ENCODE measurements at places on chromosomes 16 and 17.
A peak's percentile ranks its signal among the peaks of the same experiment; 100 is the strongest.

DNA sequence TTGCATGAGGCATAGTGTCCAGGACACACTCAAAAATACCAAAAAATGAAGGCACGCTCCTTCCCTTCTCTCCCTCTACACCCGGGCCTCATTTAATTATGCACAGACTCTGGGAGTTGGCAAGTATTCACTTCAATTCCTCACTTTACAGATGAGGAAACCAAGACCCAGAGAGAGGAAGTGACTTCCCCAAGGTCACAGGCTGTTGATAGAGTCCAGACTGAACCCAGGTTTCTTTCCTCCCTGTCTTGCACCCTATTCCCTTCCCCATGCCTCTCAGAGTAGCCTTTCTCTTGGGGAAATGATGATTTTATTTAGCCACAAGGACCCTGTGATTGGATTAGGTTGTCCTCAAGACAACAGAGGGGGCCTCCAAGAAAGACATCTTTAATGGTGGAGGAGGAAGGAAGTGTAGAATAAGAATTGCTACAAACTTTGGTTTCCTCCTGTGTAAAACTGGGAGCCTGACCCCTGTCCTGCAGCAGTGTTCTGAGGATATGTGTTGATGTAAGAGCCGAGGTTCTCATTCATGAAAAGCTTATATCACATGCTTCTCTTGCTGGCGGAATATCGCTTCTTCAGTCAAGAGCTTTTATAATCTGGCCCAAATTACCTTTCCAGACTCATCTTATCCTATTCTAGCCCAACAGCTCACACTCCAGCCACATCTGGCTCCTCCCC is 48.8 kb upstream of the SIAH1 start:
- DNase-seq = no peak

GRCh38 chr17:48038687-48039086 is 1.1 kb upstream of the COPZ2 start:
- DNase-seq = no peak

DNA sequence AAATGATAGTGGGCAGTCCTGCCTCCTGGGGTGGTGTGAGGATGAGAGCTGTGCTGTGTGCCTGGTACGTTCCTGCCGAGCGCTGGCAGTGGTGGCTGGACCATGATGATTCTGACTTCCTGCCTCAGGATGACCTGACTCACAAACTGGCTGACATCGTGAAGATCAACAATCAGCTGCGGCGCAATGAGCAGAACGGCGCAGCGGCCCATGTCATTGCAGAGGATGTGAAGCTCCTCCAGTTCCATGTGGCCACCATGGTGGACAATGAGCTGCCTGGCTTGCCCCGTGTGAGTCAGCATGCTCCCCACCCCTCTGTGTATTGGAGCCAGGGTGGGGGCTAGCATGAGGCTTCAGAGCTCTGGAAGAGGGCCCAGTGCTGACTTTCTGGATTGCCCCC is 13.1 kb downstream of the POLR2A start:
- DNase-seq = no peak

DNA sequence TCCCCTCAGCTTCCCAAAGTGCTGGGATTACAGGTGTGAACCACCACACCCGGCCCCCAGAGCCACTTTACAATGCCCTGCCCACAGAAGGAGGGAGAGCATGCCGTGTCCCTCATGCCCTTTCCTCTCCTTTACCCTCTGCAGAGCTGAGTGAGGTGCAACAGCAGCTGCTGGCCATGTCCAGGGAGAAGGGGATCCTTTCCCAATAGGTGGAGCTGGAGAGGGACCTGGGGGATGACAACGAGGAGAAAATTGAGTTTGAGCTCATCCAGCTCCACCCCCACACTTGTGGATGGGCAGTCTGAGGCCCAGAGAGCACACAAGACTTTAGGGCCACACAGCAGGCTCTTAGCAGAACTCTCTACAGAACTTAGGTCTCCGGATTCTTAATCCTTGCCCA is 7.9 kb upstream of the GSDMA start:
- no peak for DNase-seq

DNA sequence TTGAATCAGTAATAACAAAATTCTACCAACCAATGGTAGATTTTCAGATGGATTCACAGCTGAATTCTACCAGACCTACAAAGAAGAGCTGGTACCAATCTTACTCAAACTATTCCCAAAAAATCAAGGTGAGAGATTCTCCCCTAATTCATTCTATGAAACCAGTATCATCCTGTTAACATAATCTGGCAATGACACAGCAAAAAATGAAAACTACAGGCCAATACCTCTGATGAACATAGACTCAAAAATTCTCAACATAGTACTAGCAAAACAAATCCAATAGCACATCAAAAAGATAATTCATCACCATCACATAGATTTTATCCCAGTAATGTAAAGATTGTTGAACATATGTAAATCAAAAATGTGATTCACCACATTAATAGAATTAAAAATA is 234.4 kb upstream of the KIF2B start:
- DNase-seq = no peak

DNA sequence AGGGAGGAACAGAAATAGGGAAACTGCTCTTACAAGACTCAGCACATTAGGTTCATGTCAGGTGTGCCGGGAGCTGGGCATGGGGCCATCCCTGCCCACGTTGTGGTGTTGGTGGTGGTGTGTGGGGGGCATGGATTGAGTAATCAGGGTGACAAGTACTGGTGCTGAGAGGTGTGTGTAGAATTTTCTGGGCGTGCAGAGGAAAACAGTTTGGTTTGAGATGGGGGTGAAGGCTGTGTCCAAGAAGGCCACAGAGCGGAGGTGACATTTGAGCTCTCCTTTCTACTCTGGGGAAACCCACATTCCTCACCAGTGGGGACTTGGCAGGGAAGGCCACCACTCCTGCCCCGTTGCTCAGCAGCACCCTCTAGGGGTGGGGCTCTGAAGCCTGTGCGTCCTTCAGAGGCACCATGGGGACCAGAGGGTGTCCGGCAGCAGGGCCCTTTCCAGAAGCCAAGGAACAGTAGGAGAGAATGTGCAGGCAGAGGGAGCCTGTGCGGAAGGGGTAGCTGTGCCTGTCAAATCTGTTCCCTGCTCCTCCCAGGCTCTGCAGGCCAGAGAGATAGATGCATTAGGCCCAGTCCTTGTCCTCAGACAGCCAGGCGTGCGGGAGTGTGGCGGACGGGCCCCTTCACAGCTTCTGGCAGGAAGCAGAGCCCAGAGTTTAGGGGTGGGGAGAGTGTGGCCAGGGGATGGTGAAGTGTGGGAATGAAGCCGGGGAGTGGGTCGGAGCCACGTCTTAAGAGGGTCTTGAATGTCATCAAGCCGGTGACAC is 48.7 kb upstream of the GSE1 start:
- no peak for DNase-seq

GRCh38 chr17:57593739-57594462 is 151.2 kb downstream of the CCDC182 start:
- DNase-seq = no peak

- peak; percentile 9 for DNase-seq
These were observed 9.9 kb downstream of the CYGB start for GRCh38 chr17:76527430-76528111.

- DNase-seq = peak; percentile 63
These were observed 3.8 kb upstream of the SNX20 start for GRCh38 chr16:50684823-50685461.

DNA sequence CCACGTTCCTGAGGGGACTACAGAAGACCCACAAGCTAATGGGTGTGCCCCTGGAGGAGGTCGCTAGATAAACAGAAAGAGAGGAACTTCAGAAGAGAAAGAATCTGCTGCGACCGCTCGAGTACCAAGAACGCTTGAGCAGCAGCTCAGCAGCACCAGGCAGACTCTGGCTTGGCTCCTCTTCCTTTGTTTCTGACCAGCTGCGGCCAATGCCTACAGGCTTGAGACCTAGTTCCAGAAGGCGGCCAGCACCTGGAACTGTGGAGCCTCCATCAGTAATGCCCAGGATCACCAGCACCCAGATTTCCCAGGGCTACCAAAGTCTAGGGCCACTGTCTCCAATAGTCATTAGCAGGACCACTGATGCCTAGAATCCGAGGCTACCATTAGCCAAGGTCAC is 26.0 kb upstream of the GOSR2 start:
- DNase-seq = no peak

DNA sequence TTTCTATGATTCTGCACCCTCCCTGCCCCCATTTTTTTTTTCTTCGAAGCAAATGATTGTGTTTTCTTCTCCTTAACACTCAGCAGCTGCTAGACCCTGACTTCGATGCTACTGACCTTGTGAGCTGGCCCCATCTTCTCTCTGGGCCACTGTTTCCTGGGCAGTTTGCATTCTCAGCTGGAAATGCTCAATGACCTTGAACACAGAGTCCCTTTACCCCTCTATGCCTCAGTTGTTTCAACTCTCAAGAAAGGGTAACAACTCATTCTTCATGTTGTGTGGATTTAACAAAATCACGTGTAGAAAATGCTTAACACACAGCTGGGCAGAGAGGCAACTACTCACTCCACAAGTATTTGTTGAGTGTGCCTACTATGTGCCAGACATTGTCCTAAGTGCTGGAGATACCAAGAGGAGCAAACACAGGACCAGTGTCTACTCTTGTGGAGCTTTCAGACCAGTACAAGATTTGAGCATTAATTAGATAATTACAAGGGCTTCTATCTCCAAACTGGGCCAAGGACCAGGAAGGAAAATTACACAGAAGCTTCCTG is 66.2 kb downstream of the IQCK start:
- DNase-seq = no peak

- DNase-seq = no peak
These were observed 62.8 kb downstream of the HS3ST3A1 start for GRCh38 chr17:13538841-13539411.

DNA sequence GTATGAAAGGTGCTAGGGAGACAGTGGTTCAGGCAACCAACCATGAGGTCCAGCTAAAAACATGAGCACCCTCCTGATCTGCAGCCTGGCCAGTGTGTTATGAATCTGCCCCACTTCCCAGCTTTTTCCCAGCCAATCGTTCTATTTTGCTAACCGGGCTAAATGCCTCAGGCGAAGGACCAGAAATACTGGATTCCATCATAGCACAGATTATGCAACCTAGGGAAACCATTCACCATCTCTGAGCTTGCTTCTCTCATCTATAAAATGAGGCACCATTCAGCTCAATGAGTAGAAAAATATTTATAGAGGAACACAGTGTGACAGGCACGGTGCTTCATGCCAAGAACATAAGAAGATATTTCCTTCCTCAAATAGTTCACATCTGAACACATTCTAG is 45.2 kb upstream of the NUDT7 start:
- DNase-seq = no peak

GRCh38 chr16:67548265-67549126 is 13.8 kb upstream of the CTCF start:
- DNase-seq = no peak

- no peak for DNase-seq
These were observed 15.8 kb downstream of the NOD2 start for GRCh38 chr16:50709061-50709684.

DNA sequence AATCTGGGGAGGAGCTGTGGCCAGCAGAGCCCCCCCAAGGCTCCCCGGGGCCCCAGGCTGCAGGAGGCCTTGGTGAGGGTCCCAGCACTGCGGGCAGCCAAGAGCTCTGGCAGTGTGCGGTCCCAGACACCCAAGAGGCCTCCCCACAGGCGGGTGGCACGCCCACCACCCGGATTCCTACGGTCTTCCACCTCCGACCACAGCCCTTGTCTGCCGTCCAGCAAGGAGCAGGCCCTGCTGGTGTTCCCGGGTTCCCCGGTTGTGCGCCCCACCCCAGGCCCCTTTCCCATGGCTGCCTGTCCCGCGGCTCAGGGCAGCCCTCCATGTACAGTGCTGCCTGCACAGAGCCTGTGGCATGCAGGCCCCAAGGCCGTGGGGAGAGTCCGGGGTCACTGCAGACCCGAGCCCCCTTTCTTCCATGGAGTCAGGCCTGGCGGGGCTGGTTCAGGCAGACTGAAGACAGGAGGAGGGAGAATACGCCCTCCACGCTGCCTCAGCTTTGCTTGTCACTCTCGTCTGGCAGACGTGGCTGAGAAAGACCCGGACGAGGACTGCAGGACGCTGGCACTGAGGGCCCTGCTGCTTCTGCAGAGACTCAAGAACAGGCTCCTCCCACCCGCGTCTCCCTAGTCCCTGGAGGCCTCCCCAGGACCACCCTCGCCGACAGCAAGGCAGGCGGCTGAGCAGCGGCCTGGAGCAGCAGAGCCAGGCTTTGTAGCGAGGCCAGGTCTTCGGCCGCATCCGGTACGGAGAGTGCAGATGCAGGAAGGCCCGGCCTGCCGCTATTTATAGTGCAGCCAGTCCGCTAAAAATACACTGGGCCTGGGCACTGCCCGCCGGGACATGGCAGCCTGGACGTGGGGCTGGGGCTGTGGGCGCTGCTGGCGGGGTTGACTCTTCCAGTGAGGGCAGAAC is 16.4 kb downstream of the TELO2 start:
- no peak for DNase-seq

GRCh38 chr17:15947271-15947670 is 2.3 kb downstream of the ADORA2B start:
- no peak for DNase-seq

DNA sequence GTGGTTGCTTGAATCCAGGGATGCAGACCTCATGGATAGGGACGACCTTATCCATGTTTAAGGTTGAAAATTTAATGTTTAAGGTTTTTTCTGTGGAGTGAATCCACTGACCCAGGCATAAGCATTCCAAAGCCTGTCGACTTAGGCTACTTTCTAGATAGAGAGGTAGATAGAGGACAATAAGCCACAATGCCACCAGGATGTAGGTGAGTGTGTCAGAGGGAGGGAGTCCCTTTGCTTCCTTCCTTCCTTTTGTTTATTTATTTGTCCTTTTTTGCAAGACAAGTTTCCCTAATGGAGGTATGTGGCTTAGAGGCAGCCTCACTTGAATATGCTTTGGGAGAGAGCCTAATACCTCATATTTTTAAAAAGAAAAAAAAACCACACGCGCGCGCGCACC is 834.2 kb upstream of the SOX9 start:
- DNase-seq = no peak

DNA sequence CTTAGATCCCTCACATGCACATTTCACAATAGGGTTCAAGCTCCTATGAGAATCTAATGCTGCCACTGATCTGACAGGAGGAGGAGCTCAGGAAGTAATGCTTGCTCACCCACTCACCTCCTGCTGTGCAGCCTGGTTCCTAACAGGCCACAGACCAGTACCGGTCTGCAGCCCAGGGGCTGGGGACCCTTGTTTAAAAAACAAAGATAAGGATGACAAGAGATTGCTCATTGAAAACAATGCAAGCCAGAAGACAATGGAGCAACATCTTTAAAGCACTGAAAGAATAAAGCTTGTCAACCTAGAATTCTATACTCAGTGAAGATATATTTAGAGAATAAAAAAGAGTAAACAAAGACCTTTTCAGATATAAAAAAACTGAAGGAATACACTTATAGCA is 22.8 kb upstream of the FA2H start:
- no peak for DNase-seq

GRCh38 chr17:33803199-33803685 is 451.8 kb upstream of the CCL2 start:
- no peak for DNase-seq
